CD4-positive, alpha-beta memory T cell (primary cell): ENCODE measurements at places on chromosomes 6 and 20.

- no peak for DNase-seq
These were observed 54.8 kb downstream of the SNAI1 start for GRCh38 chr20:50037575-50037974.

DNA sequence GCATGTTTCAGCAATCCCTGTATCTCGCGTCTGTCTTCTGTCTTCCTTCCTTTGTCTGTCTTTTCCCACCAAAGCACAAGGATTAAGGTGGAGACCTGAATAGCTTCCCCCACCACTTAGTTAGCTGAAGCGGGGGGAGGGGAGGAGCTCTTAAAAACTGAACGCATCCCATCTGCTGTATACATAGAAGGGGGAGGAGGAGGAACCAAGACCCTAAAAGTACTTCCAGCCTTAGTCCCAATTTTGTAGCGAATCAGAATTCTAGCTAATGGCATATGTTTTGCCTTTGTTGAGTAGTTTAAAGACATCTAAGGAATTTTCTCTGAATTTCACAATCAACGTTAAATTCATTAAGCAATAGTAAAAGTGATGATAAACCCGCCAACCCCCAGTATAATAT, 47.9 kb downstream of the GNAS start:
- DNase-seq = no peak

DNA sequence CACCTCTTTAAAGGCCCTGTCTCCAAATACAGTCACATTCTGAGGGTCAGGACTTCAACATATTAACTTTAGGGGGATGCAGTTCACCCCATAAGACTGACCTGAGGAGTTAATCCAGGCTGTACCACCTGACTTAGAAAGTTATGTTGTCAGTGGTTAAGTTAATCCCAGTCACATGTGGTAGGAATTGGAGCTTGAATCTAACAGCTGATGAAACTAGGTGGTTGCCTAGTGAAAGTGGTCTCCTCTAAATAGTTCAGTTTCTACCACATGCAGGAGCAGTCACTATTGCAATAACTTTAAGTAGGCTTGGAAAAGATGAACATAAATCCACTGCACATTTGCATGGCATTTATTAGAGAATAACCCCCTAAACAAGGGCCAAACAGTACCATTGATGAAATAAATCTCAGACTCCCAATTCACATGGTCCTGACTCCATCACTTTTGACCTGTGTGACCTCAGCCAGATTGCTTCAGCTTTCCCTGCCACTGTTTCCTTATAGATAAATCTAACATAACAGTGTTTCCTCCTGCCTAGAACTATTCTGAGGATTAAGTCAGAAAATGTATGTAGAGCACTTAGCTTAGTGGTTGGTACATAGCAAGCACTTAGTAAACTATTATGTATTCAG, 20.1 kb downstream of the SAMD5 start:
- no peak for DNase-seq

DNA sequence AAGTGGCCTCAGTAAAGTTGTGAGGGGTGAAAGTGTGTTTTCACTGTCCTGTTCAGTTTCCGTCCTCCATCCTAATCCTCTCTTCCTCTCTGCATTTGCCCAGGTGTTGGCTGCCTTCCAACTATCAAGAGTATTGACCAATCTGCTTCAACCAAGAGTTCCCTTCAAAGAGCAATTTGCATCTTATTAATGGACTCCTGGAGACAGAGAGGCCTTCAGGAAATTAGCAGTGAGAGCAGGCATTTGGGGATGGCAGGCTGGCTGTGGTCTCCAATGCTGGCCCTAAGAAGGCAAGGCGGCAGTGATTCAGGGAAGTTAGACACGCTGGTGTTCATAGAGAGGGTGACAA, 77.2 kb downstream of the GPR6 start:
- no peak for DNase-seq

DNA sequence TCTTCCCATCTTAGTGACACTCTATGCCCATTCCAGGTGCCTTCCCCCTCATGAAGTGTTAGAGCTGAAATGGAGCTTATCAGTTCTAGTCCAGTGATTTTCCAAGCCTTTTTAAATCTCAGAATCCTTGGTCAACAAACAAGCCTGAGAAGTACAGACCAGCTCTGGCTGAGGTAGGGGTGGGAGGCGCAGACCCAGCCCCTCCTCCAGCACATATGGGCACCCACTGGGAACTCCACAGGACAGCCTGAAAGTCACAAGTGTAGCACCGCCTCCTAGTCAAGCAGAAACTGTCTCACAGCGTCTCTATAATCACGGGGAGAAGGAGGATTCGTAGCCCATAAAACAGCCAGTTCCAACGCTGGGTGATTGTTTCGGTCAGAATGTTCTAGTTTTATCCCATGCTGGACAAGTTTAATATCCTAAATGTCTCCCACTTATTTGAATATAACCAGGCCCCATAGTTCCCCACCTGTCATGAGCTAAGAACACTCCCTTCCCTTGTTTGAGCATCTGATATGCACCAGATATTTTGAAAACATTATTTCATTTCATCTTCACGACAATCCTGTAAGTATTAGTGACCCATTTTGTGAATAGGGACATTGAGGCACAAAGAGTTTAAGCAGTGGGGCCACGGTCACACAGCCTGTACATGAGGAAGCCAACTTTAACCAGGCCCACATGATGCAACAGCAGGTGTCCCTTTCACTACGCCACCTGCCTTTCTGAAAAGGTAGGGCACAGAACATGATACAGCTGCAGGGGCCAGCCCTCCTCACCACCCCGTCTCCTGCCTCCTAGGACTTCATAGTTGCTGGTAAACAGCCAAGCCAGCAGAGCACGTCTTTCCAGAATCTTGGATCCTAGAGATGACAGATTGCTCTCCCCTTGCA, 40.1 kb downstream of the TRAF3IP2 start:
- DNase-seq = peak; percentile 5

GRCh38 chr20:58719258-58719657, 26.7 kb downstream of the NPEPL1 start:
- no peak for DNase-seq

- no peak for DNase-seq
These were observed 769.9 kb downstream of the HDGFL1 start for GRCh38 chr6:23339268-23339667.

GRCh38 chr6:133528566-133528965, 287.4 kb downstream of the EYA4 start:
- no peak for DNase-seq

GRCh38 chr6:13674533-13675190, 37.0 kb downstream of the RANBP9 start:
- DNase-seq = no peak

GRCh38 chr6:7628909-7629308, 38.9 kb downstream of the SNRNP48 start:
- no peak for DNase-seq

GRCh38 chr6:35694462-35694861, 5.7 kb upstream of the FKBP5 start:
- no peak for DNase-seq
